Stimulated activated CD4-positive, alpha-beta T cell treated with anti-CD3 and anti-CD28 coated beads, Interleukin-2, amount 100 ng/mL, for 4 hours (primary cell): ENCODE measurements at places on chromosomes 2 and 18.

DNA sequence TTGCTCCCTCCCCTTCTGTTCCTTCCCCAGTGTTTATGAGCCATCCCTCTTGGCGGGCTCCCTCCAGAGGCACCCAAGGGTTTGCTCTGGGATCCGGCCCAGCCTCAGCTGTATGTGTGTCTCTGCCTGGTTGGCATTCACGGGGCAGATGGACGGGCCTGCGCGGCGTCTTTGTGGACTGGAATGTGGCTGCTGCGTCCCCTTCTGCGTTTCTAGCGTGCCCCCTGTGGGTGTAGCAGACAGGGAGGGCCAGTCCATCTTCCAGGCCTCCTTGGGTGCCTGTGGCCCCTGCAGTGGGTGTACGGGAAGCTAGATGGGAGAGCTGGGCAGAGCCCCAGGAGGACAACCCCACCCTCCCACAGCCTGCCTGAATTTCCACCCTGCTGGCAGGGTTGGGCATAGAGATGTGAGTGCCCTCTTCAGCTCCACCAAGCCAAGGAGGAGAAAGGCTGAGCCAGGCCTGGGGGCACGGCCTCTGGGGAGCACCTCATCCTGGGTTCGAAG, 15.7 kb downstream of the GPC1 start:
- DNase-seq, result no peak

DNA sequence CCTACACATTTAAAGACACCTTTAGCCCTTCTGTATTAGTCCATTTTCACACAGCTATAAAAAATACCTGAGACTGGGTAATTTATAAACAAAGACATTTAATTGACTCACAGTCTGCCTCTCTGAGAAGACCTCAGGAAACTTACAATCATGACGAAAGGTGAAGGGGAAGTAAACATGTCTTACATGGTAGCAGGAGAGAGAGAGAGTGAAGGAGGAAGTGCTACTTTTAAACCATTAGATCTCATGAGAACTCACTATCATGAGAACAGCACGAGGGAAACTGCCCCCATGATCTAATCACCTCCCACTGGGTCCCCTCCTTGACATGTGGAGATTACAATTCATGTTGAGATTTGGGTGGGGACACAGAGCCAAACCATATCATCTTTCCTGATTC, 946.6 kb downstream of the SLC4A3 start:
- no peak for DNase-seq

DNA sequence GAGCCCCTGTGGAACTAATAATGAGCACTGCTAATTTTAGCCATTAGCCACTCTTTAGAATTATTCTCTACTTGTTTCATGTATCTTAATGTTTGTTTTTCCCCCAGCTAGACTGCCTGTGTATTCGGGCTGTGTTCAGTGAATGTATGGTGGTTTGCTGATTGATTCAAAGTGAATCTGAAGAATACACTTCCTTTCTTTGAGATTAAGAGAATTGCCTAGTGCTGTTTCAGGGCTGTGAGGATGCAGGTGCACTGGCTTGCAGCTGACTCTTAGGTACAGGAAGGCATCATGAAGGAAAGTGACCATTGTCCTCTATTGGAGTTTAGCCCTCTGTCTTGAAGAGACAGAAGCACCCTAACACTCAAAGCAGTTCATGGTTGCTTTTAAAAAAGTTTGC, 138.7 kb downstream of the CERS6 start:
- DNase-seq, result no peak

GRCh38 chr2:212863185-212863588, 288.2 kb downstream of the IKZF2 start:
- no peak for DNase-seq

GRCh38 chr2:206219957-206220356, 54.5 kb upstream of the ZDBF2 start:
- DNase-seq, result no peak

DNA sequence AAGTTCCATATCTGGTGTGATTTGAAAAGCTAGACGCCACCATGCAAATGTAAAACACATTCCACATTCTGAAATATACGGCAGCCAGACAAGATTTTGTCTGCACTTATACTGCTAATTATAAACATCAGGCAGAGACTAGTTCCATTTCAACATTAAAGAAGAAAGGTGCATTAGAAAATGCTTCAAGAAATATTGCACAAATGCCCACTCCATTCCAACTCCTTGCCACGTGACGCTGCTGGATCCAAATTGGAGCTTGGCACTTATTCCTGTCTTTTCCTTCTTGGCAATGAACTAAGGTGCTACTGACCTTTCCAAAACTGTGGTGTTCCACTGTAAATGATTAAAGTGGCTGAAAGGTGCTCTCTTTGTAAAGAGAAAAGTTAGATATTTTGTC, 6.3 kb downstream of the COL6A3 start:
- no peak for DNase-seq

GRCh38 chr2:118380915-118381653, 292.8 kb downstream of the INSIG2 start:
- no peak for DNase-seq

DNA sequence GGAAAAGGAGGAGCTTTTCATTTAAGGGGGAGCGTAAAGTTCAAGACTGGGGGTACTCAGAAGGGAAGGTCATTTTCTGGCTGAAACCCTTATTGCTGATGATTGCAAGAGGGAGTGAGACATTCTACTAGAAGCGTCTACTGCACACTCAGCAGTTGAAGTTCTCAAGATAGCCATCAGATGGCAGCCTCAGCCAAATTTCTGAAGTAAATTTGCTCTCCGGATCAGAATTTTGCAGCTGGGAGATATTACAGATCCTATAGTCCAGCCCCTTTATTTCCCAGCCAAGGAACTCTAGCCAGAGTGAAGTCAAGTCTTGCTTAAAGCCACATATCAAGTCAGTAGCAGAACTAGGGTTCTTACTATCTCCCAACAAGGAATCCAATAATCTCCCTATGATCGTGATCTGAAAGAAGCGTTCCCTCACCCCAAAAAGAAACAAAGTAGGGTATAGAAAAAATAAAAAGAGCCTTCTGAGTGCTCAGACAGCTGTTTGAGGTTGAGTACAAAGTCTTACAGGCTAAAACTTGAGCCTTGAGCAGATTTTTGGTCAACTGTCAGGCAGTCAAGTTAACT, 24.0 kb downstream of the RAX start:
- no peak for DNase-seq

DNA sequence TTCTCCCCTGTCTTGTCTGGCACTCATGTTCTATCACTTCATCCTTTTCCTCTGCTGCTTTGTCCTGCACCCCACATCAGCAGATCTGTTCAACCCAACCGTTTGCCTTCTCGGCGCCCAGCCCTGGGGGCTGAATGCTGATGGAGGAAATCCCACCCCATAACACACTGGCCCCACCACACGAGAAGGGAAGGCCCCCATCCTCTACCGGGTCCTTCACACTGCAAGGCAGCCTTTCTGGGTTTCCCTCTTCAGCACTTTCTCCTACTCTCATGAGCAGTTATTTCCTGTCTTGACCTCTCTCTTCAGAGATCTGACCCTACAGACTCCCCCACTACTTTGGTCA, 227.4 kb downstream of the ATAD2B start:
- DNase-seq, result no peak

- DNase-seq, result no peak
These were observed 63.5 kb downstream of the DCC start for GRCh38 chr18:52403291-52404021.

DNA sequence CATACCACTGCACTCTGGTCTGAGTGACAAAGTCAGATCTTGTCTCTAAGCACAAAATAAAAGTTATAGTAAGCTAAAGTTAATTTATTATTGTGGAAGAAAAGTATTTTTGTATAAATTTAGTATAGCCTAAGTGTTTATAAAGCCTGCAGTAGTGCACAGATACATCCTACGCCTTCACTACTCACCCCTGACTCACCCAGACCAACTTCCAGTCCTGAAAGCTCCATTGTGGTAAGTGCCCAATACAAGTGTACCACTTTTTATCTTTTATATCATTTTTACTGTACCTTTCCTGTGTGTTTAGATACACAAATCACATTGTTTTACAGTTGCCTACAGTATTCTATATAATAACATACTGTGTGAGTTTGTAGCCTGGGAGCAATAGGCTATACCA, 57.5 kb downstream of the UBE2E3 start:
- DNase-seq, result no peak

- no peak for DNase-seq
These were observed at the start of gene IHH for GRCh38 chr2:219060821-219061791. TSS of gene IHH (minus strand) at chr2:219060921. CDS start at chr2:219060467, 454 bp downstream.

DNA sequence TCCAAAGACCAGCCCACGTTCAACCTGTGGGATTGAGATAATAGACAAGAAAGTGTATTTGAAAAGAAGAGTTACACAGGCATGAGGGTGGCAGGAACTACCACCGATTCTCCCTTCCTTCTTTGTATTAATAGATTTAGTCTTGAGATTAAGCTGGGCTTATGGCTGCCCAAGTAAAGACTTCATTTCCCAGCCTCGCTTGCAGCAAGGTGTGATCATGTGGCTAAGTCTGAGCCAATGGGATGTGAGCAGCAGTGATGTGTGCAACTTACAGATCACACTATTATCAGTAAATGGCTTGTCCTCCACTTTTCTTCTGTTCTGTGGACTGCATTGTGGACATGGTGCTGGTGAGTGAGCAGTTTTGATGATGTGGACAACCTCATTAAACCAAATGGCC, 101.7 kb downstream of the POLR1A start:
- DNase-seq, result no peak

DNA sequence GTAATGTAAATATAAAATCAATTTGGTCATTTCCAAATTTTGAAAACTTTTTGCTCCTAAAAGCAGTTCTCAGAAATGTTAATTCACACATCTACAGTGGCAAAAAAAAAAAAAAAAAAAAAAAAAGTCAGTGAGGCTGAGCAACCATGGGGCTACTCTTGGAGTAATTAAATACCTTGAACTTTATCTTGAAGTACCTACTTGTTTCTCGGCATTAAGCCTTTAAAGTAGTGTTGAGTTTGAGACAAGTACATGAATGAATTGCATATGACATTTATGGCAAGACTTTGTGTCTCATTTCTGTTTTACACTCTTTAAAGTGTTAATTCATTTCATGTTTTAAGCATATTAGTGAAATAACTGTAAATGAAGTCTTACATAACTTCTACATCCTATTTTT, 613.3 kb downstream of the XIRP2 start:
- DNase-seq, result no peak

GRCh38 chr18:21196426-21196825, 45.6 kb upstream of the GREB1L start:
- no peak for DNase-seq

GRCh38 chr2:148350199-148350598, 294.4 kb upstream of the EPC2 start:
- DNase-seq, result no peak

DNA sequence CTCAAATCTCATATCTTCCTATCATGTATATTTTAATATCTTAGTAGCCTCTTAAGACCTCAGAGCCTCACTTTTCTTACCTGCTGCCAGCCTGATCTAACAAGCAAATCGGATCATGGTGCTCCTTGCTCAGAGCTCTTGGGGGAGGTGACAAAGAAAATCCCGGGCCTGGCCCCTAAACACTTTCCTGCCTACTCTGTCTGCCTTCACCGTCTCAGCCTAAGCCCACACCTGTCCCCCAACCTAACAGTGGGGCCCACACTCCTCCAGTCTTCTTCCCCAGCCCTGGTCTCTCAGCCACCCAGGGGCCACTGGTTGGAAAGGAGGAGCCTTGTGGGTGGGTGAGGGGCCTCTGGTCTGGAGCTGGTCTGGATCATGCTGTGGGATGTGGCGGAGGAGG, 207.3 kb downstream of the HAUS1 start:
- no peak for DNase-seq

DNA sequence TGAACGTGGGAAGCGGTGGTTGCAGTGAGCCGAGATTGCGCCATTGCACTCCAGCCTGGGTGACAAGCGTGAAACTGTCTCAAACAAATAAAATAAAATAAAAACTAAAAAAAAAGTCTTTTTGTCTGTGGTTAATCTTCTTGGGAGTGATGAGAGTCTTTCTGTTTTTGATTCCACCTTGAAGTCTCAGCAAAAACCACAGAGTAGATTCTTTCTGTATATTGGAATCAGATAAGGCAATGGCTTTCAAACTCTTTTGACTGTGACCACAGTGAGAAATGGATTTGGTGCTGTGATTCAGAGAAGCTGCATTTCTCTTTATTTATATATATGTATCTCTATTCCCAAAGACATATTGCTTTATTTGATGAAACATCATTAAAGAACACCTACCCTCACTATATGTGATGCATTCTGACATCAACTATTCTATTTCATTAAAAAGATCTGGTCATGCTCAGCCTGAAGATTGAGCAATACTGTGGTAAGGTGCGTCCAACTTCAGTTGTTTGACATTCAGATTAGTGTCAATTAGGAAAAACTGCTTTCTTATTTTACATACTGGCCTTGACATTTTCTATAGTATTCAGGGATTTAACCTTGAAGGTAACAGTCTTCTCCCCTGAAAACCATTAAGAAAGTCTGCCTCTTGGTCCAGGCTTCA, 15.6 kb downstream of the HRH4 start:
- DNase-seq, result no peak

DNA sequence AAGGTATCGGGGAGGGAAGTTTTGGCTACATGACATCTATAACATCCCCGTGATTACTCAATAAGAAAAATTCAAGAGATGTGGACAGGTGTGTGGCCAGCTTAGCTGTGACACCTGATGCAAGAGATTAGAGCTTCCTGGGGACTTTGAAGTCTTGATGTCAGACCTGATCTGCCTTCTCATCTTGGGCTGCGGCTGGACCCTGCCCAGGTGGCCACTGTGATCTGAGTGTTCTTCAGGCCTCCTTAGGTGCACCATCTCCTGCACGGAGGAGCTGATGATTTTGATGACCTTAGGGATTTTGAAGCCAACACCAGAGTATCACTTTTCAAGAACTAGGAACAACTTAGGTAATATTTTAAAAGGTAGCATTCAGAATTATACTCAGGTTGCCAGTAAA, 113.5 kb downstream of the FEZ2 start:
- DNase-seq, result no peak

- DNase-seq, result no peak
These were observed 29.2 kb upstream of the PPP4R1 start for GRCh38 chr18:9643549-9643948.

- DNase-seq, result no peak
These were observed 503.2 kb upstream of the CNTNAP5 start for GRCh38 chr2:123521854-123522253.
